ENCODE measurements at places on chromosomes 4 and X. TPM values are rescaled to one million over a fixed set of nuclear protein-coding genes. Genes with fewer than 3 reads are reported as not detected.

GRCh38 chrX:43846558-43846957 is 35.7 kb downstream of the MAOB start:
- no peak overlapping the region for H3K4me3 ChIP-seq
- H3K27ac ChIP-seq = no peak overlapping the region
- H3K36me3 ChIP-seq = no peaks in the 10 kb centered on the region
- no peaks in the 10 kb centered on the region for H3K4me1 ChIP-seq

DNA sequence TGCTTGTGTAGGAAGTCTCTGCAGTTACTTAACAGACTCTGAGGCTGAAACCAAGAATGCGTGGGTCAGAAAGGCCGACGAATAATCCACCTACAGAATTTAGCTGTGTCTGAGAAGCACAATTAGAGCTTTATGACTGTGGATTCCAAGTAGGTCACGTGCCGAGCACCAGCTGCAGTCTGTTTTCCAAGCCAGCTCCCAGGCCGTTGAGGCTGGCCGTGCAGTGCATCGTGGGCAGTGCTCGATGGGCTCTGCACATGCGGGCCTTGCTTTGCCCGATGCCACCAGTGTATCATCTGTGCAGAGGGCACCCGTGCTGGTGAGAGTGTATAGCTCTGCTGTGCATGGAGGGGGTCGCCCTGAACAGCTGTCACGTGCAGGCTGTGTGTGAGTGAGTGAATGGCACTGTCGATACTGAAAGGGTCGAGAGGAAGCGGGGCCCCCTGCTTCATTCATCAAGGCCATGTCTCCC is 67.5 kb upstream of the CLDN34 start:
- no peaks in the 10 kb centered on the region for H3K36me3 ChIP-seq
- H3K27ac ChIP-seq = no peak overlapping the region
- H3K27me3 ChIP-seq = no peaks in the 10 kb centered on the region
- no peak overlapping the region for H3K4me3 ChIP-seq
- DNase-seq = no peak
- H3K4me1 ChIP-seq = peaks cover 22% of the 10 kb centered on the region

- DNase-seq = no peak
- peaks cover 28% of the 10 kb centered on the region for H3K4me1 ChIP-seq
- H3K27ac ChIP-seq = no peak overlapping the region
- H3K27me3 ChIP-seq = no peaks in the 10 kb centered on the region
- H3K36me3 ChIP-seq = no peaks in the 10 kb centered on the region
Observed at GRCh38 chr4:85151786-85152185, 185.3 kb upstream of the WDFY3 start.

RGN gene
- total RNA-seq = not detected
